CD4-positive, alpha-beta T cell (primary cell): ENCODE measurements at places on chromosomes 12 and 14. TPM values are rescaled to one million over a fixed set of nuclear protein-coding genes. Genes with fewer than 3 reads are reported as not detected.
A peak's percentile ranks its signal among the peaks of the same experiment; 100 is the strongest.

GRCh38 chr12:24233519-24234246 lies 284.2 kb upstream of the SOX5 start:
- no peak overlapping the region for H3K27ac ChIP-seq
- no peaks in the 10 kb centered on the region for H3K36me3 ChIP-seq
- no peaks in the 10 kb centered on the region for H3K27me3 ChIP-seq
- DNase-seq = no peak
- no peak overlapping the region for H3K4me3 ChIP-seq

EIF2S3B gene
- total RNA-seq = 1.1 TPM

GPR65 gene
- 10.5 TPM for total RNA-seq

DNA sequence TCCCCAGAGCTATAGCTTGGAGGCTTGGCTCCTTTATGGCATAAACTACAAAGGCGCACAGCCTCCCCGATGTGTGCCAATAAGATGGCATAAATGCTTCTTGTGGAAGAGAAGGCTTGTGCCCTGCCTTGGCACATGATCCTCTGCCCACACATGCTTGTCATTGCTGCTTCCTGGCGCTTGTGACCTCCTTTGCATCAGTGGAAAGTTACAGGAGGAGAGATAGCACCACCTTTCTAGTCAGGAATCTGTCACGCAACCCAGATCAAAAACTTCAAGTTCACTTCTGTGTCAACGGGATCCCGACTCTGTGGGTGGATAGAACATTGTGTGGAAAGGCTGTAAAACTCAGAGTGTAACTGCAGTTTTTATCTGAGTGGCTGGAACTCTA lies 183.8 kb upstream of the HIF1A start:
- peaks cover 58% of the 10 kb centered on the region for H3K36me3 ChIP-seq
- H3K4me1 ChIP-seq = peaks cover 50% of the 10 kb centered on the region
- no peak overlapping the region for H3K4me3 ChIP-seq
- H3K27me3 ChIP-seq = no peaks in the 10 kb centered on the region
- peak; percentile 35 for DNase-seq
- no peak overlapping the region for H3K27ac ChIP-seq

DNA sequence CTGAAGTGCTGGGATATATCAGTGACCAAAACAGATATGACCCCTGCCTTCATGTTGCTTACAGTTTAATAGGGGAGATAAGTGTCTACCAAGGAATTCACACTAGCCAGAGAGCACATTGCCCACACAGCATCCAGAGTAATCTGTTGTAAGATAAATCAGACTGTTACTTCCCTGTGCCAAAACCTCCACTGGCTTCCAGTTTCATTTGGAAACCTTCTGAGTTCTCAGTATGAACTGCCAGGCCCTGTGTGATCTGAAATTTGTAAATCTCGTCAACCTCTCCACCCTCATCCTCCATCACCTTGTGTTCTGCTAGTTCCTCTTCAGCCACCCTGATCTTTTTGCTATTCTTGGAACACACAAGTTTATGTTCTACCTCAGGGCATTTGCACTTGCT lies 154.7 kb downstream of the ETV6 start:
- no peak overlapping the region for H3K4me3 ChIP-seq
- no peaks in the 10 kb centered on the region for H3K36me3 ChIP-seq
- no peaks in the 10 kb centered on the region for H3K27me3 ChIP-seq
- H3K27ac ChIP-seq = no peak overlapping the region
- DNase-seq = no peak

DNA sequence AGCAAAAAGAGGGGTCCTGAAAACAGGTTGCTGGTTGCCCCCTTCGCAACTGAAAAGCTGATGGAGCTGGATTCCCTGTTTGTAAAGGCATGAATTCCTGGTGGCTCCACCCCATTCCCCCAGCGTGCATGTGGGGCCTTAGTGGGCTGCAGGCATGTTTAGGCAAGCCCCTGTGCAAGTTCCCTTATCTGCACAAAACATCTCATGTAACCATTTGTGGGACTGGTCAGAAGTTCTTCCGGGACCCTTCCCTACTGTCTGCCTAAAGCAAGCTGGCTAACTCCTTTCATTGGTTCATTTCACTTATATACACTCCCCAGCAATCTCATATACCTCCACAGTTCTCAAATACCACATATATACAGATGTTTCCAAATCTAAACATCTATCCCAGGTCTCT lies 24.0 kb upstream of the HIGD1C start:
- H3K4me3 ChIP-seq = no peak overlapping the region
- H3K27me3 ChIP-seq = no peaks in the 10 kb centered on the region
- H3K36me3 ChIP-seq = no peaks in the 10 kb centered on the region
- H3K27ac ChIP-seq = no peak overlapping the region

DNA sequence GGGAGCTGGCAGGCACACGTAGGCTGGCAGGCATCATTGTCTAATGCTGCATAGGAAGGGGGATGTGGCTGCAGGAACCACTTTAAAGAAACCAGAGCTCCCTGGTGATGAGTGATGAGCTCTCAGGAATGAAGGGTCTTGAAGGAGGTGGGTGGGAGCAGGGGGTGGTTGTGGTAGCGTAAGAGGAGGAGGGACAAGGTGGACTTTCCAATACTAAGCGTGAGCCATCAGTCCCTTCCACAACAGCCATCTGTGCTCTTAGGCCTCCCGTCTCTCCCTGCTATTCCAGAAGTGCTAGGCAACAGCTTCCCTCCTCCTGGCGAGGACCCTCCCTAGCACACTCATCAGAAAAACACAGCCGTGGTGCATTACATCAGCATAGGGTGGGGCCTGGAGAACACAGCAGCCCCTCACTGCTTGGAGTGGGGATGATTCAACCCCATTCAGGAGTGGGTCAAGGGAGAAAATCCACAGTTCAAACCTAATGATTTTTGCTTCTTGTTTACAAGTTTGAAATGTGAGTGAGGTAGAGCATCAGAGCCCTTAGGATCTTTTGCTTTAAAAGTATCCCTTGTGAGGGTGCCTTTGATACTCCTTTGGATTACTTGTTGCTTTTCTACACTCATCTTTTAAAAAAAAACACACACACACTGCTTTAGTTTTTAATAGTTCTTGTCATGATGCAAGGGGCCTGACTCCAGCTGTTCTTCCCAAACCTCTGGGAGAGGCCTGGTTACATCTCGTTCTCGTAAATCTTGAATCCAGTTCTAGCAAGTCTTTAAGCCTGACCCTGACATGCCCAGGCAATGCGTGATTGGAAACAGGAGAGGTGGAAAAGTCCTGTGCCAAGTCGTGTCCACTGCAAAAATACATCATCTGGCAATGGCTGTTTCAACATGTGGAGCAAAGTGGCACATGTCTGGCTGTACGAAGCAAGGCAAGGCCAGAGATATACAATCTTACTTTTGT lies 356.4 kb upstream of the DDHD1 start:
- no peaks in the 10 kb centered on the region for H3K27me3 ChIP-seq
- no peaks in the 10 kb centered on the region for H3K36me3 ChIP-seq
- no peak overlapping the region for H3K27ac ChIP-seq
- no peak for DNase-seq
- no peaks in the 10 kb centered on the region for H3K4me1 ChIP-seq

GRCh38 chr14:69873877-69874780 lies 5.1 kb upstream of the SMOC1 start:
- H3K4me1 ChIP-seq = no peaks in the 10 kb centered on the region
- H3K4me3 ChIP-seq = no peak overlapping the region
- H3K36me3 ChIP-seq = no peaks in the 10 kb centered on the region
- H3K27me3 ChIP-seq = peaks cover 21% of the 10 kb centered on the region

NOVA1 gene
- 0.14 TPM for total RNA-seq

MUCL1 gene
- not detected for total RNA-seq

DNA sequence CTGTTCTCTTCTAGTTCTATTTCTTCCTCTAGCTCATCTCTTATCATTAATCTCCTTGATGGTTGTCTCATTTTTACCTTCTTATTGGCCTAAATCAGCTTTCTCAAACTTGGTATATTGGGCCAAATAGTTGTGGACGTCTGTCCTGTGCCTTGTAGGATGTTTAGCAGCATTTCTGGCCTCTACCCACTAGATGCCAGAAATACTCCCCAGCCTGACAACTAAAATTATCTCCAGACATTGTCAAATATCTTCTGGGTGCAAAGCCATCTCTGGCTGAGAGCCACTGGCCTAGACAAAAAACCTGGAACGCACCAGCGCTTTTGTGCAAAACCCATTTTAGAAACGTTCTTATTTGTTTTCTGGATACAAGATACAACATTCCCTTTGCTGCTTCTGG lies 38.8 kb upstream of the LRRC10 start:
- no peak overlapping the region for H3K27ac ChIP-seq
- no peaks in the 10 kb centered on the region for H3K4me1 ChIP-seq
- DNase-seq = no peak
- H3K4me3 ChIP-seq = no peak overlapping the region
- H3K27me3 ChIP-seq = no peaks in the 10 kb centered on the region

IQSEC3 gene
- not detected for total RNA-seq

DNA sequence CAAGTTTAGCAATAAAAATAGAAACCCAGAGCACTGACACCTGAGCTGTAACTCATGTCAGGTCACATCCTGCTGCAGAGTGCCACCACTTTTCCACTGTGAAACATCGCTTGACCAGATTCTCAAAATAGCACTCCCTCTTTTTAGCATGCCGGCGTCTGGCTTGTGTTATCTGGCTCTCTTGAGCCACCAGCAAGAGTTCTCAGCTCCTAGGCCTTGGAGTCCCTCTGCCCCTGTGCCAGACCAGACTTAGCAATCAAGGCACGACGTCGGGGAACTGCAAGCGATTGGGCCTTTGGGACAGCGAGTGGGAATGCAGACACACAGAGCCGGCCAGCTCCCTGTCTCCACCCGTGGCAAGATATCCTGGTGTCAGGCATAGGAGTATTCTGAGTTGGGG lies 52.5 kb downstream of the SPIC start:
- no peaks in the 10 kb centered on the region for H3K27me3 ChIP-seq
- H3K4me1 ChIP-seq = no peaks in the 10 kb centered on the region
- no peak overlapping the region for H3K27ac ChIP-seq

DNA sequence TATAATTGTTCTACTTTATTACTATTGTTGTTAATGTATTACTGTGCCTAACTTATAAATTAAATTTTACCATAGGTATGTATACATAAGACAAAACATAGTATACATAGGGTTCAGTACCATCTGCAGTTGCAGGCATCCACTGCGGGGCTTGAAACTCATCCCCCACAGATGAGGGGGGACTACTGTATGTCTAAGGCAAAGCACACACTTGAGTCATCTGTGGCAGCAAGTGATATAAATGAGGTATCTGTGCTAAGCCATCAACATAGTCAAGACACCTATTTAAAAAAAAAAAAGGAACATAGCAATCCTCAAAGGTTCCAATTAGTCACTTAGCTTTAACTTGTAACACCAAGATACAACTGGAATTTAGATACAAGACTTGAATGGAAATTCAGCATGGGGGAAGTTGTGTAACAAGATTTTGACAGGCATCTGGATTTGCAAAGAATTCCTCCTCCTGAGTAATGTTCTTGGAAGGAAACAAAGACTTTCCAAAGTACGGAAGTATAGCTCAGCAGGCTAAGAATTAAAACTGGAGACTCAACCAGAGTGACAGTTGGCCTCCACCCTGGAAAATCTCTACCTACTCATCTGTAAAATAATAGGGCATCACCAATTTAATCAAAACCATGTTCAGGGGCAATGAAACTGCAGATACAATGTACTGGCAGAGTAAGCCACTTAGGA lies 14.9 kb downstream of the DCAF5 start:
- H3K36me3 ChIP-seq = peaks cover 6% of the 10 kb centered on the region
- no peak overlapping the region for H3K4me3 ChIP-seq
- H3K27me3 ChIP-seq = no peaks in the 10 kb centered on the region
- no peak for DNase-seq

DNA sequence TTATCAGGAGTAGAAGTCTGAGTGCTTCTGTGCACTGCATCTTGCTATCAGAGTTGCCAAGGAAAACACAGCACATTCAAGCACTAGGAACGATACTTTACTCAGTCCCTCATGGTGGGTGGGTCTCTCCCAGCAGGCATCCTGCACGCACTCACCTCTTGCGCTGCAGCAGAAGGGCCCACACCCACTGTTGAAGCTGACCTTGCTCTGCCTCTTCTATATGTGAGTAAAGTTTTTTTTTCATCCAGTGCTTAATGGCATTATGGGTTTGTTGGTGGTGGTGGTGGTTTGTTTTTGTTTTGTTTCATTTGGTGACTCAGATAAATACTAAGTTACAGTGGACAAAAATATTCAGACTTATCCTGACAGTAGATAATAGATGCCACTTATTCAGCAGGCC lies 348.5 kb downstream of the EGLN3 start:
- H3K27ac ChIP-seq = no peak overlapping the region
- no peak overlapping the region for H3K4me3 ChIP-seq
- H3K36me3 ChIP-seq = no peaks in the 10 kb centered on the region
- no peaks in the 10 kb centered on the region for H3K4me1 ChIP-seq
- H3K27me3 ChIP-seq = no peaks in the 10 kb centered on the region

- DNase-seq = no peak
- H3K27me3 ChIP-seq = no peaks in the 10 kb centered on the region
Measured at GRCh38 chr14:91356181-91356763, 61.3 kb downstream of the CCDC88C start.

- H3K27ac ChIP-seq = no peak overlapping the region
- no peaks in the 10 kb centered on the region for H3K36me3 ChIP-seq
- H3K4me1 ChIP-seq = peaks cover 10% of the 10 kb centered on the region
Measured at GRCh38 chr14:28770061-28770460, 3.5 kb downstream of the FOXG1 start.

IL26 gene
- not detected for total RNA-seq

- H3K4me1 ChIP-seq = peaks cover 44% of the 10 kb centered on the region
- DNase-seq = no peak
Measured at GRCh38 chr12:111991946-111992345, 21.0 kb downstream of the TMEM116 start.
